ENCODE measurements at places on chromosomes 1 and 21. TPM values are rescaled to one million over a fixed set of nuclear protein-coding genes. Genes with fewer than 3 reads are reported as not detected.

SYDE2 gene
- 12.2 TPM for total RNA-seq

- no peak for DNase-seq
Observed at GRCh38 chr1:225830841-225831240, 20.9 kb downstream of the EPHX1 start.

DNA sequence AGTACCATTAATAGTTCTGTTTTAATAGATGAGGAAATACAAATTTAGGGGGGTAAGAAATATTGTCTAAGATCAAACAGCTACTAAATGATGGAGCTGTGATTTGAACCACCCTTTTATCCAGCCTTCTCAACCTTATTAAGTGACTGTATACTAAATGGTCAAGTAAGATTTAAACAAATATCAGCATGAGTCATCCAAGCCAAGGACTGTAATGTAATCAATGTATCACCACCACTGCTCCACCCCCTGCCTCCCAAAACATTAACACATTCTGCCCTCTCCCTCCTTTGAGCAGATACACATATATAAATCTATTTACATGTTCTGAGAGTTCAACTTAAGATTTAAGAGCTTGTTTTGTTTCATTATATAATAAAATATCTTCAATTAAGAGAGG, 58.9 kb downstream of the LRRC40 start:
- DNase-seq, result no peak

DNA sequence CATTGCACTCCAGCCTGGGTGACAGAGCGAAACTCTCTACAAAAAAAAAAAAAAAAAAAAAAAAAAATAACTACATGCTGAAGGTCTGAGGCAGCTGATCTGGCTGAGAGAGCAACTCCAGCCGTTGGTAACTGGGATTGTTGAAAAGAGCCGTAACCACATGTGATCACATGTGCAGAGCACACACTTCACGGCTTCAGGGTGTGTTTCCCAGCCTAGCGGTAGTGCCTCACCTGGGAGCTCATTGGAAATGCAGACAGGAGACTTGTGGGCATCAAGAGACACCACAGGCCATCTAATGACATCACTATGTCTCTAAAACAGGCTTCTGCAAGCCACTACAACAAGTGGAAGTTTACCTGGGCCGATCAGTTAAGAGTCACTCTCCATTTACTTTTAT, 11.8 kb upstream of the OTUD7B start:
- peak; percentile 56 for DNase-seq

FCMR gene
- 2.3 TPM for total RNA-seq

DNA sequence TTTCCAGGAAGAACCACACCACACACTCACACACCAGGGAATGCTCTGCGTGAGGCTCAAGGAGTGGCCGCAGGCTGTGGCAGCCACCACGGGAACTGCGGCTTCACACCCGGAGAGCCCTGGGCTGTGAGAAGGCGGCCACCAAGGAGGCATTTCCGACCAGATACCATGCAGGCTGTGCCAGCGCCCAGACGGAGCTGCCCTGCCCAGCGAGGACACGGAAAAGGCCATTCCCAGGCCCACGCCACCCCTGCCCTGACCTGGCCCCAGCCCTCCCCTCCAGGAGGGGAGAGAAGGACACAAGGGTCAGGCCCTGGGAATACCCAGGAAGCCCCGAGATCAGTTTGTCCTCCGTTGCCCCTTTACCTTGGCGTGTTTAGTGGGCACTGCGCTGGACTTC, 119.3 kb downstream of the NPHP4 start:
- no peak for DNase-seq

DNA sequence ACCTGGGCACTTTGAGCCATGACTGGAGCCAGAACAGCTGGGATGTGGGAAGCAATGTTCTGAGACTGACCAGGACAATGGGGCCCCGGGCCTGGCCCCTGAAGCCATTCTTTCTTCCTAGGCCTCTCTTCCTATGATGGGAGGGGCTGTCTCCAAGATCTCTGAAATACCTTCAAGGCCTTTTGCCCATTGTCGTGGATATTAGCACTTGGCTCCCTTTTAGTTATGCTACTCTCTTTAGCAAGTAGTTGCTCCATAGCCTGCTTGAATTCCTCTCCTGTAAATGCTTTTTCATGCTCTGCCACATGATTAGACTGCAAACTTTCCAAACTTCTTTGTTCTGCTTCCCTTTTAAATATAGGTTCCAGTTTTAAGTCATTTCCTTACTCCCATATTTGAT, 262.9 kb upstream of the CACYBP start:
- no peak for DNase-seq

PBX1 gene
- total RNA-seq, result 111 TPM

DNA sequence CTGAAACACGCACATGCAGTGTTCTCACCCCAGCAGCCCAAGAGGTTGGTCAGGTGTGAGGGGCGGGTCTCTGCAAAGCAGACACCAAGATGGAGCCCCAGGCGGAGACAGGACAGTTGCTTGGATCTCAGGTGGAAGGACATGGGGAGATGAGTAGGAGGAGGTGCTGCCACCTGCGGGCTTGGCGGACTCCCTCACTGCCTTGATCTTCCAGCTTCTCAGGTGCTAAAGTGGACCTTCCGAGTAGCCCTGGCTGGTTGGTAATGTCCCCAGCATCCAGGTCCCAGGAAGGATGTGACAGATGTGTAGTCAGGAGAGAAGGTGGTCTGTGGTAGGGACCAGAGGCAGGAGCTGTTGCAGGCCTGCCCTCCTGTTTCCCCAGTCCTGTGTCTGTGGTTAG, 114.1 kb downstream of the AJAP1 start:
- no peak for DNase-seq

- DNase-seq, result peak; percentile 68
Observed at GRCh38 chr1:119968068-119968492, 71.8 kb upstream of the ADAM30 start.

CD58 gene
- 6.6 TPM for total RNA-seq

GRCh38 chr1:36223381-36223995, 755 bp upstream of the THRAP3 start:
- peak; percentile 25 for DNase-seq

CACHD1 gene
- 12.9 TPM for total RNA-seq

GRCh38 chr1:33797849-33798248, 66.0 kb upstream of the HMGB4 start:
- DNase-seq, result no peak

PTPN7 gene
- total RNA-seq, result 1.6 TPM

DNA sequence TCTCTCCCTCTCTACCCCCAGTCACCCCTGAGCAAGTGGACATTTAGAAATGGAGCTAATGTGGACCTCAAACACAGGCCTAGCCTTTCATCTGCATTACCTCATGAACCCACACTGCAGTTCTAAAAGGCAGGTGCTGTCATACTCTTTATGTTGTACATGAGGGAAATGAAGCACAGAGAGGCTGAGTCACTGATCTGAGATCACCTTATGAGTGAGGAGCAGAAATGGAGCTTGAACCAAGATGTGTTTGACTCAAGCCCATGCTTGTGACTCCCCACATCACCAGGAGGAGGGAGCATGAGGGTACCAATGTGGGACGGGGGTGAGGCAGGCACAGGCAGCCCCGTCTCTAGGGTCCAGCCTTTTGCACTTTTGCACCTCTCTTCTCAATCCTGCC, 702.8 kb downstream of the PTPRU start:
- DNase-seq, result no peak

GRCh38 chr21:21200939-21201615, 202.9 kb downstream of the NCAM2 start:
- DNase-seq, result no peak

- no peak for DNase-seq
Observed at GRCh38 chr1:17596651-17597509, 57.4 kb downstream of the ARHGEF10L start.

ITGB2 gene
- 23.3 TPM for total RNA-seq

SYTL1 gene
- total RNA-seq, result 129 TPM

SPRR5 gene
- not detected for total RNA-seq

DNA sequence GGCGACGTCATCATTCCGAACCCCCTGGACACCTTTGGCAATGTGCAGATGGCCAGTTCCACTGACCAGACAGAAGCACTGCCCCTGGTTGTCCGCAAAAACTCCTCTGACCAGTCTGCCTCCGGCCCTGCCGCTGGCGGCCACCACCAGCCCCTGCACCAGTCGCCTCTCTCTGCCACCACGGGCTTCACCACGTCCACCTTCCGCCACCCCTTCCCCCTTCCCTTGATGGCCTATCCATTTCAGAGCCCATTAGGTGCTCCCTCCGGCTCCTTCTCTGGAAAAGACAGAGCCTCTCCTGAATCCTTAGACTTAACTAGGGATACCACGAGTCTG, 10.0 kb downstream of the PROX1 start:
- DNase-seq, result no peak
